Naive thymus-derived CD8-positive, alpha-beta T cell (primary cell): ENCODE measurements at places on chromosomes 1 and 21.

DNA sequence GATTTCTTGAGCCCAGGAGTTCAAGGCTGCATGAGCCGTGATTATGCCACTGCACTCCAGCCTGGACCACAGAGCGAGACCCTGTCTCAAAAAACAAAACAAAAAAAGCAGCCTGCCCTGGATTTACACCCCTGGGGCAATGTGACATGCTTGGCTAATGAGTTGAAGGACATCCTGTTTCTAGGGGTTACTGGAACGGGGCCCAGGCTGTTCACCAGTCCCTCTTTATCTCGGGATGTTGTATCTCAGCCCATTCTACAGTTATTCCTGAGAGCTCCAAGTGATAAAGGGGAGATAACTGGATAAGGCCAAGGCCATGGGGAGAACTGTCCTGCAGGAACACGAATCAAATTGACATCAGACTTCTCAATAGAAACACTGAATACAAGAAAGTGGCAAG lies 21.7 kb upstream of the S100A2 start:
- DNase-seq = no peak

- no peak for DNase-seq
These were observed 132.7 kb upstream of the FOXD3 start for GRCh38 chr1:63189677-63190076.

- DNase-seq = no peak
These were observed 11.8 kb downstream of the ZBED6 start for GRCh38 chr1:203807196-203807595.

GRCh38 chr1:242205622-242206489 lies 207.0 kb upstream of the MAP1LC3C start:
- no peak for DNase-seq
